ENCODE measurements at places on chromosomes 12 and 14.

DNA sequence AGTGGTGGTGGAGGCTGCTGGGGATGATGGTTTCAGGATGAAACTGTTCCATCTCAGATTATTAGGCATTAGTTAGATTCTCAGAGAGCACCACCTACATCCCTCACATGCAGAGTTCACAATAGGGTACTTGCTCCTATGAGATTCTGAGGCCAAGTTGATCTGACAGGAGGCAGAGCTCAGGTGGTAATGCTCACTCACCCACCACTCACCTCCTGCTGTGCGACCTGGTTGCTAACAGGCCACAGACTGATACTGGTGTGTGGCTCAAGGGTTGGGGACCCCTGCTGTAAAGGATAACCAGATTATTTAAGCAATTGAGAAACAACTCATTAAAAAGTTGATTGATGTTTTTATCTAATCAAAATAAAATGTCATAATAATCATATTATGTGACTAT, 248.5 kb downstream of the RERGL start:
- DNase-seq = no peak

DNA sequence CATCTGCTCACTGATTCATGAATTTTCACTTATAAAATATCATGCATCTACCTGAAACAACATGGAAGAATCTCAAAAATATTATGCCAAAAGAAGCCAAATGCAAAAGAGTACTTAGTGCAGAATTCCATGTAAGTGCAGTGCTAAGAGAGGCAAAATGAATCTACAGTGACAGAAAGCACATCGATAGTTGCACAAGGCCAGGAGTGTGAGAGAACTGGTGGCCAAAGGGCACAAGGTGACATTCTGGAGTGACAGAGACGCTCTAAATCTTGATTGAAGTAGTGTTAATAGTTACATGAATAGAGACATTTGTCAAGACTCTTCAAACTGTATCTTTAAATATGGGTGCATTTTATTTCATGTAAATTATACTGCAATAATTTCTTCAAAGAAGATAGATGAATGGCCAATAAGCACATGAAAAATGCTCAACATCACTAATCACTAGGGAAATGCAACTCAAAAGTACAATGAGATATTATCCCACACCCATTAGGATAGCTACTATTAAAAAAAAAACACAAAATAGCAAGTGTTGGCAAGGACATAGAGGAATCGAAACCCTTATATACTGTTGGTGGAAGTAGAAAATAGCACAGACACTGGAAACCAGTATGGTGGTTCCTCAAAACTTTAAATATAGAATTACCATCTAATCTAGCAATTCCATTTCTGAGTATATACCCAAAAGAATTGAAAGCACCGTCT, 71.7 kb upstream of the KICS2 start:
- DNase-seq = no peak

- no peak for DNase-seq
Observed at GRCh38 chr12:77894556-77894955, 63.9 kb downstream of the NAV3 start.

GRCh38 chr14:40417777-40418401, 985.7 kb upstream of the FBXO33 start:
- peak; percentile 52 for DNase-seq

- DNase-seq = no peak
Observed at GRCh38 chr14:103488071-103488470, 34.6 kb downstream of the CKB start.

DNA sequence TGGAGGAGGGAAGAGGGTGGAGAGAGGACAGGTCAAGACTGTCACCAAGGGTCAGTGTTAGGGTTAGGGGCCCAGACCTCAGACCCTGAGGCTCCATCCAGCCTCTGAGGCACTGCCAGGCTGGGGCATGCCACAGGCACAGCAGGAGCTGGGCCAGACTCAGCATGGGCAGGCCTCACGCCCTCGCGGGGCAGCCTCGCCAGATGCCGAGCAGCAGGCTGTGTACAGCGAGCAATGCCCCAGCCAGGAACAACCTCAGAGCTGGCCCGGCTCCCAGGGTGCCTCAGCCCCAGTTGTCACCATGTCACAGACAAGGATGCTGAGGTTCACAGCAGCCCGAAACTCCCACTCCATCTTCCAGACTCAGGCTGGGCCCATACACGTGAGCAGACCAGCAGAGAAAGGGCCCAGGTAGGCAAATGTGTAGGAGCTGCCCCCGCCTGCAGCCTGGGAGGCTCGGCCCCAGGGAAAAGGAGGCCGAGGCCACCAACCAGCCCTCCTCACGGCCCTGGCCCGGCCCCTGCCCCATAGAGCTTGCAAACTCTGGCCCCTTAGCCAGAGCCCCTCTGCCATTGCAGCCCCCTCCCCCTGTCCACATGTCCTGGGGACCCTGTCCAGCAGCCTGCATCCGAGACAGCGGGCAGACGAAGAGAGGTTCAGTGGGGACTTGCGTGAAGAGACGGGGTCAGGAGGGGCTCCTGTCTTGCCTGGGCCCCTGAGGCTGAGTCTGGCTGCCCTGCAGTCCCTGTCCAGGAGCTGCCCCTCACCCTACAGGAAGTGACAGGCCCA, 7.5 kb downstream of the C14orf180 start:
- DNase-seq = no peak

DNA sequence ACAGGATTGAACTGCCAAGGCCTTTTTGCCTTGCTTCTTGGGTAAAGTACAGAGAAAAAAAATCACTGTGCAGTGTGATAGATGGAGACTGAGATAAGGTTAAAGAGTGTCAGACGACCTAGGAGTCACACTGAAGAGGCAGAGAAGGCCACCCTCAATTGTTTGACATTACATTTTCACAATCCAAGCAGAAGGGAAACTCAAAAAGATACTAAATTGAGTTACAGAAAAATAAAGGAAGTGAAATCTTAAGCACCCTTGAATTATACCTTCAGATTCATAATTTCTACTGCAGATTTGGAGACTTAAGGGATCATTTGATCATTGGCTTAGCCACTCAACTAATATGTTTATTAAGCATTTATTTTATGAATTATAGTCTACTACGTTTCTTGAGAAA, 97.1 kb downstream of the MYF5 start:
- DNase-seq = no peak

- DNase-seq = no peak
Observed at GRCh38 chr14:92353447-92353846, 30.5 kb downstream of the SLC24A4 start.

DNA sequence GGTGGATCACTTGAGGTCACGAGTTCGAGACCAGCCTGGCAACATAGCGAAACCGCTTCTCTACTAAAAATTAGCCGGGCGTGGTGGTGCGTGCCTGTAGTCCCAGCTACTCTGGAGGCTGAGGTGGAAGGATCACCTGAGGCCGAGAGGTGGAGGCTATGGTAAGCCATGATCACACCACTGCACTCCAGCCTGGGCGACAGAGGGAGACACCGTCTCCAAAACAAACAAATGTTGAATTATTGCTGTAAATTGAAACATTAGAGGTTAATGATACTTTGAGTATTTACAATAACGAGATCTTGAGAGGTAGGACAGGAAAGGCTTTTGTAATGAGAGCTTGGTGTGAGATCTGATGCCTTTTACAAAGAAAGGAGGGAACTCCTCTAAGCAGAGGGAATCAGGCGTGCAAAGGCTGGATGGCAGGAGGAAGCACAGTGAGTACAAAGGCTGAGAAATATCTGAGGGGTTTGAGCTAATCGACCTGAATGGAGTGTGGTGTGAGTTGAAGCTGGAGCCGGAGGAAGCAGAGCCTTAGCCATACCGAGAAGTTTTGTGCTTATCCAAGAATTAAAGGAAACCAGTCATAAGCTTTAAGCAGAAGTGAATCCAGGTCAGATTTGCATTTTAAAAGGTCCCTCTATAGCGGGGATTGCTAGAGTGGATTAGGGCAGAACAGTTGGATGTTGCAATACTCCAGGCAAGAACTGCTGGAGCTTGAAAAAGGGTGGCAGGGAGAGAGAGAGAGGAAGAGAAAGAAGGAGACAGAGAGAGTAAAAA, 1.1 kb downstream of the RHNO1 start:
- DNase-seq = peak; percentile 74

- DNase-seq = no peak
Observed at GRCh38 chr12:62129291-62129690, 130.9 kb upstream of the USP15 start.

GRCh38 chr14:92463141-92463540, 50.4 kb upstream of the RIN3 start:
- DNase-seq = no peak

DNA sequence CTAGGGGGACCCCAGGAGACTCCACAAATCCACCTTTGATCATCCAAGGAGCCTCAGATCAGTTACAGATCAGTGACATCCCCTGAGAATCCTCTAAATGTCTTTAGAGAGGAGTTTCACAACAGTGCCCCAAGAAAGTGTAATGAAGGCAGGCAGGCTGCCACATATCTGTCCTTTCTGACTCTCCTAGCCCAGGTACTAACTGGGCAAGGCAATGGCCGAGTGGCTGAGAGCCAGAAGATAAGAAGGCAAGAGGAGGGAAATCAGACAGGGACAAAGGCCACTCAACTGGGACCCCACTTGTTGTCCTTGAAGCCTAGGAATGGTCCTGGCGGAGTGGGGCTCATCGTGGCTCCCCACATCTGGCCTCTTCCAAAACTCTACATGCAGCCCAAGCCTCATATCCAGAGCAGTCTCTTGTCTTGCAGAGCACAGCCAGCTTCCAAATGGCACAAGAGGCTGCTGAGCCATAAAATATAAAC, 11.6 kb downstream of the ACTN1 start:
- no peak for DNase-seq

DNA sequence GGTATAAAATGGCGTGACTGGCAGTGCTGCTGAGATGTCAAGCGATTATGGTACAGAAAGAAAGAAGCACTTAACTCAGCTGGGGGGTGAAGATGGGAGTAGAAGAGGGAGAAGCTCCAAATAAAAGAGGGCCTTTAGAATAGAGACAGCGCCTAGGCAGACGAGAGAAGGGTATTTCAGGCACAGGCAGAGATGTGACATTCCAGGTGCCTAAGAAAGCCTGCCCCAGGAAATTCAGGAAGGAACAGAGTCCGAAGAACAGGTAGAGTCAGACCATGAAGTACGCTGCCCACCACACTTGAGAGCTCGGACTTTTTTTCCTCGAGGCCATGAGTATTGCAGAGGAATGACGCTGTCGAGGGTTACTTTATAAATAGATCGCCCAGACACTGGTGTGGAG, 170.9 kb upstream of the ATF7IP start:
- no peak for DNase-seq

DNA sequence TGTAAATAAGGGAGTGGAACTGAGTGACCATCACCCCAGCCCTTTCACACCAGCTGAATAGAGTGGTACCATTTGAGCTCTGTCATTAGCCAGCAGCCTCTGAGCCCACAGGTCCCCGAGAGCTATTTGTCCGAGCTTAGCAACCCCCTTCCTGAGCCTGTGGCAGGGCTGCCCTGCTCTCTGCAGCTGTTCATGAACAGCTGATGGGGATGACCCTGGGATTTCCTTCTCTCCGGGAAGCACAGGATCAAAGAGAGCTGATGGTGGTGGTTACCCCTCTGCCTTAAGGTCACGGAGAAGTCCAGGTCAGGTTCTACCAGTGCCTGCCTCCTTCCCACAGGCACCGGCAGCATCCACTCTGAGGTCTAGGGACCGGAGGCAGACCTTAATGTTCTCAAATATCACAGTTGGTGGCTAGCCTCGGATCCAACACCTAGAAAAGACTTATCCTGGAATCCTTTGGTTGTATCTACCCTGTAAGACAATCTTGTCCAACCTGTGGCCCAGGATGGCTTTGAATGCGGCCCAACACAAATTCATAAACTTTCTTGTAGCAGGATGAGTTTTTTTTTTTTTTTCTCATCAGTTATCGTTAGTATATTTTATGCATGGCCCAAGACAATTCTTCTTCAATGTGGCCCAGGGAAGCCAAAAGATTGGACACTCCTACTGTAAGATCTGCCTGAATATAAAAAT, 81.1 kb downstream of the ESRRB start:
- no peak for DNase-seq

DNA sequence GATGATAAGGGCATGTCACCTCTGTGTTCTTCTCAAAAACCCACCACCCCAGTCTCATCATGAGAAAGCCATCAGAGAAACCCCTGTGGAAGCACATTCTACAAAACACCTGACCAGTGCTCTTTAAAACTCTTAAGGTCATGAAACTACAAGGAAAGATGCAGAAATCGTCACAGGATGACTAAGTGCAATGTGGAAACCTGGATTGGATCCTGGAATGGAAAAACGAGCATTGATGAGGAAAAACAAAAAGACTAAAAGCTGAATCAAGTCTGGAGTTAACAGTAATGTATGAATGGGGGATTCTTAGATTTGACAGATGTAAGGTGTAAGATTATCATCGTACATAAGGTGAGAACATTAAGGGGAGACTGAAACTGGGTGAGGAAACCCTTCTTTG, 211.0 kb downstream of the TBX5 start:
- no peak for DNase-seq

DNA sequence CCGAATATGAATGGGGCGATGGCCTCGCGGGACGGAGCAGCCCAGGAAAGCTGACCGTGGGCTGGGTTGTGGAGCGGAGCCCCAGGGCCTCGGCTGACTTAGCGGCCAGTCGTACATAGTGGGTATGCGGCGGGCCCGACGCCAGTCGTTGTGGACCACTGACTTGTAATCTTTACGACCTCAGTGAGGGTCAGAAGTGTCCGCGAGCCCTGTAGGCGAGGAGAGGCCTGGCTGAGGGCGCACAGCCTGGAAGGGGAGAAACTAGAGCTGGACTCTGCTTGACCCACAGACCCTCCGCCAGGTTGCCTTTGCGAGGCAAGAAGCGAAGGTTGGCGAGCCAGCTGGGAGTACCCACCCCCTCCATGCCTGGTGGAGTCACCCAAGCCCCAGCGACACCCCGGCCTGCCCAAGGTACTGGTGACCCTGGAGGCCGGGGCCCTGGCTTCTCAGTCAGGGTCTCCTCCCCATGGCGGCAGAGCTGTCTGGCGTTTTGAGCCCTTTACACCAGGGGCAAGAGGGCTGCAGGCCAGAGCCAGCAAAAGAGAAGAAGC, 15.6 kb upstream of the DYNC1H1 start:
- DNase-seq = no peak

- DNase-seq = no peak
Observed at GRCh38 chr14:73623504-73624054, 11.3 kb downstream of the ACOT6 start.

DNA sequence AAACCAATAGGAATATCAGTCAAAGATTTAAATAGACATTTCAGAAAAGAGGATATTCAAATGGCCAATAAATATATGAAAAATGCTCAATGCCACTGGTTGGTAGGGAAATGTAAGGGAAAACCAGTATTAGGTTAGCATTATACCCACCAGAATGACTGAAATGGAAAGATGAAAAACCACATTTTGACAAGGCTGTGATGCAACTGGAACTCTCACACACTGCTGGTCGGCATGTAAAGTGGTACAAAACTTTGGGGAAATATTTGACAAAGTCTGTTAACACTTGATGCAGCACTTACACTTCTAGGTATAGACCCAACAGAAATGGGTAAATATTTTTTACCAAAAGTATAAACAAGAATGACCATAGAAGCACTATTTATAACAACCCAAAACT, 163.2 kb upstream of the C14orf180 start:
- DNase-seq = no peak

GRCh38 chr14:65193916-65194590, 91.7 kb upstream of the MAX start:
- no peak for DNase-seq

GRCh38 chr12:95658386-95658785, 107.1 kb upstream of the USP44 start:
- no peak for DNase-seq

GRCh38 chr12:108730365-108731104, 783 bp downstream of the CORO1C start:
- DNase-seq = peak; percentile 70

GRCh38 chr14:21347201-21347600, 36.6 kb downstream of the SUPT16H start:
- DNase-seq = no peak

- DNase-seq = no peak
Observed at GRCh38 chr12:96061323-96061722, 25.9 kb upstream of the LTA4H start.
